ENCODE measurements at places on chromosomes 5 and 9.

DNA sequence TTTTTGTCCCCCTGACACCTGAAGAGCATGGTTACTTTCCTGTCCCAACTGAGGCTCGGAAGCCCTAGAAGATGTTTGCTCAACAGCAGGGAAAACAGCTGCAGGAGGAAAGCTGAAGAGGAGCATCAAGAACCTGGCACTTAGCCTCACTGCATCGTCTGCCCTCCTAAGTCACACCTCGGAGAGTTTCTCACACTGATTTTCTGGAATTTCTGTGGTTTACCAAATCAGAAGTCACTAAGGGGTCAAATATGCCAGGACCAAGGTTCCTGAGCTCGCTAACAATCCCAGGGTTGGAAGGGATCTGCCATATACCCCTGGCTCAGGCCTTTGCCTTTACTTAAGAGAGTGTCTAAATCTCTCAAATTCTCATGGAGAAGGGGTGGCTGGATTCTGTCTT is 5.3 kb downstream of the IL12B start:
- no peak for DNase-seq

- no peak for DNase-seq
Measured at GRCh38 chr9:129725795-129726251, 27.0 kb downstream of the PTGES start.

DNA sequence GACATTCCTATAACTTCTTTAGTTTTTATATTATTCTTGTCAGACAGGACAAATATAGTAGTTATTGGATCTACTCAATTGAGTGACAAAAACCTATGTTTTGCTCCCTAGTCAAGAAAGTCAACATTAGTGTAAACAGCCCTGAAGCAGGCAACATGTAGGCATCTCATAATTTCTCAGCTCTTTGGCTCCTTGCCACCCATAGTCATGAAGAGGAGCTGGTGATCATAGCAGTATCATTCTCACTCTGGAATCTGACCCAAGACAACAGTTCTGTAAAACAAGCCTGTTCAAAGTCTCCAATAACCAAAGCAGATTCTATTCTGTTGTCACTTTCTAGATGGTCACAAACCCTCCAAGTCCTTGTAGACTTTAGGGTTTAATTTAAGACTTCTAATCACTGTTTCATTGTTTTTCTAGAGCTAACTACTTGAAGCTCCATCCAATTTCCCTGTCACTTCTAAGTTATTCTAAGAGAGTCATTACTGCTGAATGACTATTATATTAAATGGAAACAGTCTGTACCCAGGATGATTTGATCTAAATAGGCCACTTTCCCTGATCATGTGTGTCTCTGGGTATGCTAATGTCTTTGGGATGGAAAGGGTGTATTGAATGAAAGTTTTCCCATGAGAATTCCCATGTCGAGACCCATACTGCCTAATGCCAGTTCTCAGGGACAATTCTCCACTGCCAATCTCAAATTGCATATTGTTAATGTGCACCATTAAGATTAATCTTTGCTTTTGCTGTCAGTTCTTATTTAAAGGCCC is 533.3 kb downstream of the ACTL7B start:
- no peak for DNase-seq

DNA sequence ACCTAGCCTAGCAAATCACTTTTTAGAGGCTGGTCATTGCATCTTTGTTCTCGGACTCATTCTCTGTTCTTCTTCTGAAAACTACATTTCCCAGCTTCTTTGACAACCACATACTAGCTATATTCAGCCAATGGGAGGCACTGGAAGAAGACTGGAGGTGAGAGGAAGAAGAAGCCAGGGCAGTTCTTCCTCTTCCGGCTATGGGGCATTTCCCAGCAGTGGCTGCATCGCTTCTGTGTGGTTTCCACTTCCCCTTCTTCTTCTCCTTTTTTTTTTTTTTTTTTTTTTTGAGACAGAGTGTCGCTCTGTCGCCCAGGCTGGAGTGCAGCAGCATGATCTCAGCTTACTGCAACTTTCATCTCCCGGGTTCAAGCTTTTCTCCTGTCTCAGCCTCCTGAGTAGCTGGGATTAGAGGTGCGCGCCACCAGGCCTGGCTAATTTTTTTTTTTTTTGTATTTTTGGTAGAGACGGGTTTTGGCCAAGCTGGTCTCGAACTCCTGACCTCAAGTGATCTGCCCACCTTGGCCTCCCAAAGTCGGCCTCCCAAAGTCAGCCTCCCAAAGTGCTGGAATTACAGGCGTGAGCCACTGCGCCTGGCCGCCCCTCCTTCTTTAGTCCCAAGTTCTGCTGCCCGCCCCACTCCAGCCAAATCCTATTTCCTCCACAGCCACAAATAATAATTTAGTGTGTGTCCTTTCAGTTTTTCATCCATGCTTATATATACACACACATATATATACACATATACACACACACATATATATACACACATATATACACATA is 6.9 kb upstream of the UBAP1 start:
- peak; percentile 8 for DNase-seq

DNA sequence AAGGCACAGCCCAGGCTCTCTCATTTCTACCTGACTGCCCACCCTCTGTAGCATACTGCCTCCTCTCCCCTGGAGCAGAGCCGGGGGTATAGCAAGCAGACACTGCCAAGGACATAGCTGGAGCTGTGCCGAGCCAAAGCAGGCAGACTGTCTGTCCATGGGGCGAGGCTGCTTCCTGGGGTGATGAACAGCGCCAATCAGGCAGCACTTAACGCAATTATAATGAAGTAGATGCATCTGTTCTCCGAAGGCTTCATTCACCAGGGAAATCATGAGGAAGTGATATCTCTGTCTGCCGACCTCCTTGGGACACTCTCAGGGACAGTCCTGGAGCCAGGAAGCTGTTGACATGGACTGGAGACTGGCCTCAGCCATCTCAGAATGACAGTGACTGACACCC is 230.7 kb downstream of the ASTN2 start:
- no peak for DNase-seq

GRCh38 chr5:38468202-38468673 is 88.2 kb downstream of the LIFR start:
- no peak for DNase-seq

- DNase-seq, result no peak
Measured at GRCh38 chr9:89613912-89614892, 9.4 kb downstream of the GADD45G start.

DNA sequence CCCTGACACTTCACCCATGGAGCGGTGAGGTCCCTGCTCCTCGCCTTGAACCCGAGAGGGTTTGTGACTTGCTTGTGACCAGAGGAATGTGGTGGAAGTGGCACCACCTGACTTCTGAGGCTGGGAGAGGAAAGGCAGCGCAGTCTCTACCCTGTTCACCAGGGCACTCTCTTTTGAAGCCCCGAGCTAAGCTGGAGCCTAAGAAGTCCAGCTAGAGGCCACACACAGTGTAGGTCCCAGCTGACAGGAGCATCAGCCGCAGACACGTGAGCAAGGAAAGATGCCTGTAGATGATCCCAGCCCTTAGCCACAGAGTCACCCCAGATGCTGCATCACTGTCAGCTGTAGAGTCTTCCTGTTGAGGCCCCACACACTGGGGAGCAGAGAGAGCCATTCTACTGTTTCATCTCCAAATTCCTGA is 1.7 kb upstream of the ANGPTL2 start:
- DNase-seq, result no peak

DNA sequence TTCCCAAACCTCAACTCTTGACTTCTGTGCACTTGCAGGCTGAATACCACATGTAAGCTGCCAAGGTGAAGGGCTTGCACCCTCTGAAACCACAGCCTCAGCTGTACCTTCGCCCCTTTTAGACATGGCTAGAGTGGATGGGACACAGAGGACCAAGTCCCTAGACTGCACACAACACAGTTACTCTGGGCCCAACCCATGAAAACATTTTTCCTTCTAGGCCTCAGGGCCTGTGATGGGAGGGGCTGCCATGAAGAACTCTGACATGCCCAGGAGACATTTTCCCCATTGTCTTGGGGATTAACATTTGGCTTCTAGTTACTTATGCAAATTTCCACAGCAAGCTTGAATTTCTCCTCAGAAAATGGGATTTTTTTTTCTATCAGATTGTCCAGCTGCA is 331.0 kb upstream of the RGMB start:
- no peak for DNase-seq

GRCh38 chr9:94951324-94952135 is 225.0 kb downstream of the AOPEP start:
- no peak for DNase-seq

DNA sequence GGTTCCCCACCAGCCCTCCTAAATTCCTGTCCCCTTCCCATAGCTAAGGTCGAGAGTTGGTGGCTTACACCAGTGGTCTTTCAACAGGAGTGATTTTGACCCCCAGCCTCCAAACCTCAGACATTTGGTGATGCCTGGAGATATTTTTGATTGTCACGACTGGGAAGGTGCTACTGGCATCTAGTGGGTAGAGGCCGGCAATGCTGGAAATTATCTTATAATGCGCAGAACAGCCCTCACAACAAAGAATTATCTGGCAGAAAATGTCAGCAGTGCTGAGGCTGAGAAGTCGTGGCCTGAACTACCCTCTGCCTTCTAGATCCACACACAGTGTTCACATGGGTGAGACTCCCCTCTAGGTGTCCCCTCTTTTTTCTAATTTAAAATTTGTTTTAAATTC is 69.6 kb downstream of the IL31RA start:
- no peak for DNase-seq

GRCh38 chr5:141623186-141623585 is 4.4 kb upstream of the DIAPH1 start:
- no peak for DNase-seq

- DNase-seq, result no peak
Measured at GRCh38 chr5:57396701-57397100, 85.9 kb downstream of the ACTBL2 start.

DNA sequence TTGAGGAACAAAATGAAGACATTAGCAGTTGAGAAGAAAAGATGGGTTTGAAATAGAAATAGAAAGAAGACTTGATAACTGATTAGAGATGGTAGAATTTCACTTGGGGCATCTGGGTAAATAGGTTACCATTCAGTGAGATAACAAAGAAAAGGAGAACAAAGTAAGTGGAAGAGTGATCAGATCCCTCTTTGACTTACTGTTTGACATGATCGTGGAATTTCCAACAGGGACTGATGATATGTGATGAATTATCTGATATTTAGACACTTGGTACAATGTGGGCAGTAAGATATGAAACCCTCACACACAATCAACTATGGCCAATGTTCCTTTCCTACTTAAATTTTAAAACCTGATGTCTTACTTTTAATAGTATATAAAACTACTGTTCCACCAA is 70.1 kb upstream of the STARD4 start:
- DNase-seq, result no peak

DNA sequence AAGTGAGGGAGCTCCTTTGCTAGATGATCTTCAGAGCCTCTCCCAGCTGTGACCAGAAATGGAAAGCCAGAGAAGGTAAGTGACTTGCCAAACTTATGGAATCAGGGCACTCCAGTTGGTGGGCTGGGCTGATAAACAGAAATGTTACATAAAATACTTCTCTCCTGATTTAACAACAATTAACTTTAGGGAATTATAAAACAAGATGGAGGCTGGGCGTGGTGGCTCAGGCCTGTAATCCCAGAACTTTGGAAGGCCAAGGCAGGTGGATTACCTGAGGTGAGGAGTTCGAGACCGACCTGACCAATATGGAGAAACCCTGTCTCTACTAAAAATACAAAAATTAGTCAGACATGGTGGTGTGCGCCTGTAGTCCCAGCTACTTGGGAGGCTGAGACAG is 899 bp upstream of the MED10 start:
- no peak for DNase-seq

DNA sequence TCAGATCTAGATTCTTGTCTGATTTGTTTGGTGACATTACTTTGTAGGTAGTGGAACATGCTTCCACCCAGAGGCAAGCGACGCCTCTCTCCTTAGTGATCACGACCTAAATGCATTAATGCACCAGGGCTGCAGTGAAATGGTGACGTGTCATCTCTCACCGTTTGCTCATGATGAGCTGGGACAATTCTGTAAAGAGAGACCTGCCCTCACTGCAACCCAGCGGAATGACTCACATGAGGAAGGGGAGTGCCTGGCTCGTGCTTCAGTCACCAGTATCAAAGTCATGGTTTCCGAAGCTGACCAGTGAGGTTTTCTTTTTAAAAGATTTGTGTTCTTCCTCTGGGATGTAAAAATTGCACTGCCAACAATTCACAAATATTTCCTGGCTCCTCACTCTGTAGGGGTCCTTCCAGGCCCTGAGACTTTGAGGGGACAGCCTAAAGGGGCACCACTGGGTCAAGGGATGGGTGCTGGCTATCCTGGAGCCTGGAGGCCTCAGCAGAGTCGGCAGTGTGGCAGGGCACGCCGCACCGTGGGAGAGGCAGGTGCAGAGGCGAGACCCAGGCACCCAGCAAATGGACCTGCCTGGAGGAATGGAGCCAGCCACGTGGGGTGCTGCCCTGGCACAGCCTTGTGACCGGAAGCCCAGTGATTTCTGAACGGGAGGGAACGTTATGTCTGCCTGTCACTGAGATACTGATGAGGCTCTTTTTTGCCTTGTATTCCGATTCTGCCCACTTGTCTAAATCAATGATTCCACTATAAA is 17.3 kb downstream of the QSOX2 start:
- DNase-seq, result no peak

DNA sequence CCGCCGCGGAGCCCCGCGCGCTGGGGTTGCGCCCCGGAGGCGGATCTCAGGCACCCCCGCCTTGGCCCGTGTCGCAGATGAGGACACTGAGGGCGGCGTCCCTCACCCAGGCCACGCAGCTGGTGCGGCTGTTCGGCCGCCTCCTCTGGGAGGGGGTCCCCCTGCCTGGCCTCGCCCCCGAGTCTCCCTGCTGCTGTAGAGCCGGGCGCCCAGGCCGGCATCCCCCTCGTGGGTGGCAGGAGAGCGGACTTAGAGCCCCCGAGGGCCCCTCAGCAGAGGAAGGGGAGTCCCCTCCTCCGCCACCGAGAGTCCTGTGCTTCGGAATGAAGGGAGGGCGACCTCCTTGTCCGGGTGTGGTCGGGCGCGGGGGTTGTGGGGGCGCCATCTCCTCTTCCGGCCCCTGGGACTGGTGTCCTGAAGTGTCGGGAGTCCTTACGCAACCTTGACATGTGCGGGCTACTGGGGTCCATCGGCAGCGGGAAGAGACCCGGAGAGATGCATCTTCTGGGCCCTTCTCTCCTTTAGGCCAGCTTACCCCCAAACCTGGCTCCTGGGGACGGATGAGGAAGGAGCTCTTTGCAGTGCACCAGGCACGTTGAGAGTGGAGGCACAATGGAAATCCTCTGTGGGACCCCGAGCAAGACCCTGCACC is 11.7 kb upstream of the EXOSC2 start:
- no peak for DNase-seq

GRCh38 chr5:162193012-162193411 is 125.4 kb downstream of the GABRG2 start:
- no peak for DNase-seq

- no peak for DNase-seq
Measured at GRCh38 chr5:14569948-14570691, 11.5 kb upstream of the OTULINL start.

GRCh38 chr5:54526604-54527288 is 9.2 kb downstream of the SNX18 start:
- DNase-seq, result no peak

- DNase-seq, result no peak
Measured at GRCh38 chr5:149224282-149224681, 47.4 kb upstream of the AFAP1L1 start.
